ENCODE measurements at places on chromosomes 7 and 10.

DNA sequence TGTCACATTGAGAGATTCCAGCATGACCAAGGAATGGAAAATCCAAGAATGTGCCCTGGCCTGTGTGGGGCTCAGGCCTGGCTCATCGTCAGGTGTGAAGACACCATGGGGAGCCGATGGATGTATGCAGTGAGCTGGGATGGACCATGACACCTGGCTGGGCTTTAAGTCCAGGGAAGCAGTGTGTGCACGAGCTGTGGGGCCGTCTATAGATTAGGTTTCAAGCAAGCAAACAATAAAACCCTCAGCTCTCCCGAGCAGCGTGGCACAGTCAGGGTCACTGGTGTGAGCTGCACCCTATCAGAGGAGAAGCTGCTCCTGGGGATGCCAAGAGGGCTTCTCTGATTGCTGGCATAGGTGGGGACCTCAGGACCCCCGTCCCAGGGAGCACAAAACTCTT is 50.5 kb upstream of the DLG5 start:
- DNase-seq, result no peak

- no peak for DNase-seq
Observed at GRCh38 chr7:131336956-131337355, 9.3 kb downstream of the MKLN1 start.

DNA sequence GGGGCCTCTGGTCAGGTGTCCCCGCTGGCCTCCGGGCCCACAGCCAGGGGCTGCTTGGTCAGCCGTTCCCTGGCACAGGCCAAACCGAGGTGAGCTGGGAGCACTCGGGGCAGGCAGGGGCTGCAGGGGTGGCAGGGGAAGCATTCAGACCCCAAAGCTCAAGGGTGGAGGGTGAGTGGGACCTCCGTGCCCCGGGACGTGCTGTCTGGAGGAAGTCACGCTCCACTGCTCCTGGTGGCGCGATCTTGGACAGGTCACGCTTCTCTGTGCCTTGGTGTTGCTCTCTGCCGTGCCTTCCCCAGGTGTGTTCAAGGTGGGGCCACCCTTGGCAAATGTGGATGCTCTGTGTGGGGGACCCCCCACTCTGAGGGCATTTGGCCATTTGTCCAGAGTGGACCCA is 24.6 kb upstream of the ELFN1 start:
- DNase-seq, result no peak

- no peak for DNase-seq
Observed at GRCh38 chr7:127715272-127715671, 63.3 kb downstream of the SND1 start.

DNA sequence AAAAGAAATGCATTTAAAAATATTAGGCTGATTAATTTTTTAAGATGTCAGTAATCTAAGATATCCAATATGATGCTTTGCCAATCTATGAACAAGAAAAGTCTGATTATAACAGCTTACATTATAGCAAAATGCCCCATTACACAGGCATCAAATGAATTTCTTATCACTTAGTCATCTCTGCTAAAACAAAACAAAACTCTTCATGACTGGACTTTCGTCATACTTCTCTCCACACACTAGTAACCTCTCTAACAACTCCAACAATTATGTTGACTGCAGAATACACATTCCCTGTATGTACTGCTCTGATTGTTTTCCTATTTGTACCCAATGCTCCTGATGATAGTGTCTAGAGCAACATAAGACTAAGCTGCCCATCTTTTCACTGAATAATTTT is 3.8 kb upstream of the MKI67 start:
- DNase-seq, result peak; percentile 31

DNA sequence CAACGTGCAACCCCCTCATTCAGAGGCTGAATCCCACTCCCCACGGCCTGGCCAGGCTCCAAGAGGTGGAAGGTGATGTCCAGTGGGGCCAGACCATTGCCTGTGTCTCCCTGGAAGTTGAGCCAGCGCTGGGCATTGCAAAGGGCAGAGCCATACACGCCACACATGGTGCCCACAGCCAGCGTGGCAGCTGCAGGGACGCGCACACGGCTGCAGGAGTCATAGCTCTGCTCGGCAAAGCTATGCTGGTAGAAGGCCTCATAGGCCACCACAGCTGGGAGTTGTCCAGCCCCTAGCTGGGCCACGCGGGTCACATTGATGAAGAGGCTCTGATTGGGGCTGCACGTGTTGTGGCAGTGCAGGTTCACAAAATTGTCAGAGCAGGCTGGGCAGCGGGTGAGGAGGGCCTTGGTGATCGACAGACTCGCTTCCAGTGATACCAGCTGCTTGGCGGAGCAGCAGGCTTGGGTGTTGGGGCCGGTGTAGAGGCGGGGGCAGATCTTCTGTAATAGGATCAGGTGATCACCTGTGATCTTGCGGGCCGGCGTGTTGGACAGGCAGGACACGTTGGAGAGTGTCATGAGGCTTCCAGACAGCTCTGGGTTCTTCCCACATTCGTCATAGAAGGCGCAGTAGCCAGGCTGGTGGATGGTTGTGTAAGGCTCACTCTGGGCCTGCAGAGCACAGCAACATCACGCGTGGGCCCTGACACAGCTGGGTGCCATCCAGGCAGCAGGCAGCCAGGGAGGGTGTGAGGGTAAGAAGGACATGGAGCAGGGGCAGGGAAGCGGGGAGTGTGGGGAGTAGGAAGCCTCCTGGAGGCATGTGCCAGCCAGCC is 1.2 kb downstream of the NPC1L1 start:
- DNase-seq, result no peak

DNA sequence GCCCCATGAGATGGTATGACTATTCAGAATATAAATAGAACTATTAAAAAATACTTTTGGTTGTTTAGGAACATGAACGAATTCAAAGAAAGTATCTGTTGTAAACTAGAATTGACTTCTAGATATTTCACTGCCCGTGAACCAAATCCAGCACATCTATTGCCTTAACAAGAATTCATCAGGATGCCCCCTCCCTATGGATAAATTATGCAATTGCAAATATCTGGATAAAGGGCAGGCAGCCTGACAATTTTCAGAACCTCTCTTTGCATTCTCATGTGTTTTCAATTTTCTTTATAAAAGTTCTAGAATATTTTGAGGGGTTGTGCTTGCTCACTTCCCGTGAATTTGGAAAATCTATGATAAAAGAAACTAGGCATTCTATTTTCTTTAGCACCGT is 822.1 kb upstream of the SORCS1 start:
- no peak for DNase-seq

GRCh38 chr10:2978574-2979273 is 88.6 kb upstream of the PFKP start:
- no peak for DNase-seq

GRCh38 chr10:113397047-113397446 is 155.8 kb upstream of the HABP2 start:
- DNase-seq, result no peak
